Liver (tissue), 10 donors: ENCODE measurements at places on chromosomes 6 and 20. TPM values are rescaled to one million over a fixed set of nuclear protein-coding genes. Genes with fewer than 3 reads are reported as not detected.

DNA sequence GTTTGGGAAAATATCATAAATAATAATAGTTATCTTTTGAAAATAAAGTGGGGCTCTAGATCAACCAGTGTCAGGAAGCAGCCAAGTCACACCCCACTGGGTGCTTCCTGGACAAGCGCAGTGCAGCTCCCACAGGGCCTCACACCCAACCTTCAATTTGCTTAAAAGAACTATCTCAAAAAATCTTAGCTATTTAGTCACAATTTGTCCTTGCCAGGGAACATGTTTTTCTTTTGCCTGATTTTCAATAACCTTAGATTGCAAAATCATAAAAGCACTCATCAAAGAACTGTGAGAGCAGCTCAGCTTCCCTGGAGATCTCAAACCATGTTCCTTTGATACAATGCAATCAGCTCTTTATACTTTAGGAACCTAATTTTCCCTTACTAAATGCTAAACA lies 1.6 kb upstream of the NCOA7 start:
- DNase-seq = peak; percentile 38

GRCh38 chr6:166325383-166326042 lies 16.8 kb downstream of the SFT2D1 start:
- DNase-seq = no peak

GRCh38 chr6:144417681-144418080 lies 132.5 kb downstream of the UTRN start:
- DNase-seq = no peak

- no peak for DNase-seq
These were observed 52.4 kb upstream of the RNF24 start for GRCh38 chr20:4067600-4068261.

DNA sequence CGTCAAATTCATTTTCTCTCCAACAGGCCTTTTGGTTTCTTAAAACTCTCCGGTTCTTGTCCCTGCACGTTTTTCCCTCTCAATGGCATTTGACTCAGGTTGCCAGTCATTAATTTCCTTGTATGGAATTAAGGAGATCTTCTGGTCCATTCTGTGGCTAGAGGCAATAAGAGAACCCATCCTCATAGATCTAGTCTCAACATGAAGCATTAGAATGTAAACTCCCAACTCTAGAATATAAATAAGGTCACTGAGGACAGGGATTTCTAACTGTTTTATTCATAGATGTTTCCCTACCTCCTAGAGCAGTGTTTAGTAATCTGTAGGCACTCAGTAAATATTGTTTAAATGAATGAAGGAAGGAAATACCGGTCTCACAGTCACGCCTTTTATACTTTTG lies 185.2 kb upstream of the FLRT3 start:
- no peak for DNase-seq

Gene WFDC12
- not detected for total RNA-seq

Gene ZBTB46
- 12.1 TPM for total RNA-seq
